ENCODE measurements at places on chromosomes 7 and 10.

DNA sequence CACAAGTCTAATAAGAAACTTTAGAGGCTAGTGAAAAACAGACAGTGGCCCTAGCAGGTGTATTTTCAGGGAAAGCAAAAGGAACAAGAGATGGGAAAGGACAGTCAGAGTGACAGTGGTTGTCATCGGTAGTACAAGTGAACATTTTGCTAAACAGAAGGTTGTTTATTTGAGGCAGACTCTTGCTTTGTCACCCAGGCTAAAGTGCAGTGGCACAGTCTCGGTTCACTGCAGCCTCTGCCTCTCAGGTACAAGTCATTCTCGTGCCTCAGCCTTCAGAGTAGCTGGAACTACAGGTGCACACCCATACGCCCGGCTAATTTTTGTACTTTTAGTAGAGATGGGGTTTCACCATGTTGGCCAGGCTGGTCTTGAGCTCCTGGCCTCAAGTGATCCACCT is 195.8 kb downstream of the RELN start:
- DNase-seq, result no peak

GRCh38 chr7:36639826-36640225 is 84.5 kb downstream of the AOAH start:
- no peak for DNase-seq

- no peak for DNase-seq
Observed at GRCh38 chr10:92891885-92892690, 43.8 kb downstream of the EXOC6 start.

GRCh38 chr10:35711615-35712411 is 69.7 kb upstream of the FZD8 start:
- peak; percentile 10 for DNase-seq

- DNase-seq, result no peak
Observed at GRCh38 chr7:13231216-13231615, 543.8 kb downstream of the ARL4A start.

DNA sequence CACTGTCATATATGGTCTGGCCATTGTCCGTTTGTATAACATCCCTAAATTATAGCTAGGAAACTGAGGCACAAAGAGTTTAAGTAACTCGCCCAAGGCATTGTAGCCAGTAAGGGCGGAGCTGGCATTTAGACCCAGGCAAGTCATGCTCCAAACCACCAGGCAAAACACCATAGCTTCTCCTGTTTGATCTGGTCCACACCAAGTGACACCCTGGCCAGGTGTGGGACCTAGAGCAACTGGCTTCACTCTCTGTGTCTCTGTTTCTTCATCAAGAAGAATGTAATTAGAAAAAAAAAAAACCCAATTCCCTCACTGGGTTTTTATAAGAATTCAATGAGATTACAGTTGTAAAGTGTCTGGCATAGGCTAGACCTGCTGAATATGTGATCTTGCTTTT is 85.2 kb upstream of the AOAH start:
- no peak for DNase-seq

GRCh38 chr7:130996205-130996832 is 262.3 kb upstream of the KLF14 start:
- no peak for DNase-seq

GRCh38 chr7:135180122-135180521 is 9.6 kb upstream of the CYREN start:
- DNase-seq, result no peak

DNA sequence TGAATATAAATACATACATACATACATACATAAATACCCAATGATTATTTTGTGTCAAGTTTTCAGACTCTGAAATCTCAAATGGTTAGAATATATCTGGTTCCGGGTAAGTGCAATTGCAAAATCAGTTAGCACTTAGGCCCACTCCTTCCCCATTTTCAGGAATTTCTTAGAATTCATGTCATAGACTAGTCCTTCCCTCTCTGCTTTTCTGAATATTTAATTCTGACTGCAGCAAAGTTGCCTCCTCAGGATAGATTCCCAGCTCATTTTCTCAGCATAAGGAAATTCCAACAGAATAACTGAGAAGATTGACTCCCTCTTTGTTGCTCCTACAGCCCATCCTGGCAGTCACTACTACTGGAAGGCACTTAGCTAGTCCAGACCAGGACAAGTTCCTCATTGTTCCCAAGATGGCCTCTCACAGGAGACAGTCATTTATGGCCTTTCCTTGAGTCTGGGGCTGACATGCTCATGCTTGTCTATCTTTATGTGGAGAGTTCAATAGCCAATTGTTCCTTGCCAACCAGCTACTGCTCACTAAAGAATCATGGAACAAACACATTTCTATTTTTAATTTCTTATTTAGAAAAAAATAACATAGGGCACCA is 142.9 kb upstream of the ITGB1 start:
- DNase-seq, result no peak

DNA sequence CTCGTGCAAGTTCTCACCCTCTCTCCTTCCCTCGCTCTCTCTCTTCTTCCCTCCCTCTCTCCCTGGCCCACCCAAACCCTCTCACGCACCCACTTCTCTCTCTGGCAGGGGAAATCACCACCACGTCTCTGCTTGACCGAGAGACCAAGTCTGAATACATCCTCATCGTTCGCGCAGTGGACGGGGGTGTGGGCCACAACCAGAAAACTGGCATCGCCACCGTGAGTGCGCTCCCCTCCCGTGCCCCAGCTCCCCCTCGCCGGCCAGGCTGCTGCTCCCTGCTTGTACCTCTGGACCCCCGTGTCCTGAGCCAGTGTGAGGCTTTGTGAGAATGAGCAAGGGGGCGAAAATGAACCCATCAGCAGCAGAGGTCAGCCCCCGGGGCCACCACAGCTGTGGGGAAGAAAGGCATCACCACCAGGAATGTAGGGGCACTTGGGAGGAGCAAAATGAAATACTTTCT is 25.5 kb downstream of the C10orf105 start:
- no peak for DNase-seq

- DNase-seq, result no peak
Observed at GRCh38 chr7:93690021-93690420, 115.5 kb upstream of the CALCR start.

GRCh38 chr10:11425296-11425610 is 186.2 kb downstream of the USP6NL start:
- no peak for DNase-seq

DNA sequence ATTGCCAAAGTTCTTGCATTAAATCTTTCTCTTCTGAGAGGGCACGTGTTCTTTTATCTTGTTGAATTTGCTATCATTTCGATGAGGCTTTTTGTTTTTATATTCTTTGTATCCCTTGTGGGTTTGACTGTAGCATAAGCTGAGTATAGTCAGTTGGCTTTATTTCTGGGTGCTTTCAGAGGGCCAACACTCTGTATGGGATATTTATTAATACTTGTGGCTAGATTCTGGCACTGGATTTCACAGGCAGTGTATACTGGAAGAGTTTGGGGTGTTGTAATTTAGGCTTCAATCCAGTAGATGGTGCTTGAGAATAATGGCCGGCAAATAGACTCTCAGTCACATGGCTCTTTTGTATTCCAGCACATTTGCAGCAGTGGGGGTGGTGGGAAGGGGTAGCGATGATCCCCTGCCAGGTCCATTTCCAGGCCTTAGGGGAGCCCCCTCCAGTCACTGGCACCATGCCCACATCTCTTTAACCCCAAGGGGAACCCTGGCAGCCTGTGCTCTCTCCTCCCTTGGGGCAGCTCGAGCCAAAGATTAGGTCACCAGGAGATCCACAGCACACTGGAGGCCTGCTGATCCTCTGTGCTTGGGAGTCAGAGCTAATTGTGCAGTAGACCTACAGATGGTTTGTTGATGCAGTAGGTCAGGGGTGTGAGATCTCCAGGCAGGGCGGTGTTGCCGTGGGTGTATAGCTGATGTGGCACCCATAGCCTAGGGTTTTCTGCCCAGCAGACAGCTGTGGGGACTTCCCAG is 81.8 kb downstream of the PTPN20 start:
- DNase-seq, result no peak

DNA sequence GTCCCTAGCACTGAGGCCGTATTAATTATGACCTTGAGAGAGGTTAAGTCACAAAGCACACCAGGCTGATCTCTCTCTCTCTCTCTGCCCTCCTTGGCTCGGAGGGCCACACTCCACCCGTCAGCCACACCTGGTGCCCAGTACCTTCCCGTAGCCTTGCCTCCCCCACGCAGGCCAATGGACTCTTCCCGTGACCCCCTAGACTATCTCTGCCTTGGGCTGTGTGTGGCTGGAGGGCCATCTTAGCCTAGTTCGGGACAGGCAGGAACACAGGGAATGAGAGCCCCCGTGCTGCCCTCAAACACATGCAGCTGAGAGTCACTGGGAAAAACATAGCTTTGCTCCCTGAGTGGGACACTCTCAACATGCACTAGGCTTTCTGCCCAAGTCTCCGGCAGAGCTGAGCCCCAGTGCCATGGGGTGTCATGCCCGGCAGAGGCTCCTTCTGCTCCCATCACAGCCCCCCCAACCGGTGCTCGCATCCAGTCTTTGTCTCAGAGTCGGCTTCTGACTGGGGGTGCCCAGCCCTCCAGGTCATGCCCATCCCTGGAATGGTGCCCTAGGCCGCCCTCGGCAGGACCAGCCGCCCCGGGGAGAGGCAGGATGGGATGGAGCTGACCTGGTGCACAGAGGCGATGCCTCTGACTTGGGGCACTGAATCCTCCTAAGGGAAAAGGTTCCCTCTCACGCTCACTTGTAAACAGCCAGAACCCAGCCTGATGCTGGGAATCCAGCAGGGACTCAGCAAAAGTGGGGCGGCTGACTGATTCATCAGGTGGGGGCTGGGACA is 63.0 kb downstream of the TCERG1L start:
- no peak for DNase-seq

DNA sequence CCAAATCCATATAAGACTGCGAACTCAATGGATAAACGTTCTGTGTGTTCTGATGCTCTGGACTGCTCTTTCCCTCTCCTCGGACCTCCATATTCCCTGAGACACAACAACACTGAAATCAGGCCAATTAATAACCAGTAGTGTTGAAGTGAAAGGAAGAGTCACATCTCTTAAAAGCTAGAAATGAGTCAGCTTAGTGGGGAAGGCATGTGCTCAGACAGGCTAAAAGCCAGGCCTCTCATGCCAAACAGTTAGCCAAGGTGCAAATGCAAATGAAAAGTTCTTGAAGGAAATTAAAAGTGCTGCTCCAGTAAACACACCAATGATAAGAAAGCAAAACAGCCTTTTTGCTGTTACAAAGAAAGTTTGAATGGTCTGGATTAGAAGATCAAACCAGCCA is 29.3 kb downstream of the TNS3 start:
- DNase-seq, result no peak

DNA sequence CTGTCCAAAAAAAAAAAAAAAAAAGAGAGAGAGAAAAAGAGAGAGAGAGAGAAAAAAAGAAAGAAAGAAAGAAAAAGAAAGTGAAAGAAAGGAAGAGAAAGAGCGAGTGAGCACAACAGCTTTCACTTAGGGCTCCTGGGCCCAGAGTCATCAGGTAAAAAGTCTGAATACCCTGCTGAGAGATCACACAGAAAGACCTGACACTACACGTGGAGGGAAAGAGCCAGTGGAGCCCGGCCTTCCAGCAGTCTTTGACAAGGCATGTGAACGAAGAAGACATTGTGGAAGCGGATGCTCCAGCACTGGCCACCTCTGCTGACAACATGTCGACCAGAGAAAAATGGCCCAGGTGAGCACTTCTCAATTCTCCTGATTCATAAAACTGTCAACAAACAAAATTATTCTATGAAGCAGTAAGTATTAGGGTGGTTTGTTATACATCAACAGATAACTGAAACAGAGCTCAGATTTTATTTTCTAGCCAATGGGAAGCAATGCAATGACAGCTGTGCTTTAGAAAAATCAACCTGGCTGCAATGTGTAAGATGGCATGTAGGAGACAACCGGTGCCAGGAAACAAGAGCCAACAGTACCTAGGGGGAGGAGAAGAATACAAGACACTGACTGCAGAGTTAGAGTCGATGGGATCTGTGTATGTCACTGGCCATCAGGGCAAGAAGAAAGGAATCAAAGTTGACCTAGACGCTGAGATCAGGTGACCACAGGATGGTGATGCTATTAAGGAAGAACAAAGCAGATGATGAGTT is 4.4 kb downstream of the RNF216 start:
- no peak for DNase-seq

- no peak for DNase-seq
Observed at GRCh38 chr7:143492043-143492471, 14.4 kb downstream of the TAS2R41 start.

DNA sequence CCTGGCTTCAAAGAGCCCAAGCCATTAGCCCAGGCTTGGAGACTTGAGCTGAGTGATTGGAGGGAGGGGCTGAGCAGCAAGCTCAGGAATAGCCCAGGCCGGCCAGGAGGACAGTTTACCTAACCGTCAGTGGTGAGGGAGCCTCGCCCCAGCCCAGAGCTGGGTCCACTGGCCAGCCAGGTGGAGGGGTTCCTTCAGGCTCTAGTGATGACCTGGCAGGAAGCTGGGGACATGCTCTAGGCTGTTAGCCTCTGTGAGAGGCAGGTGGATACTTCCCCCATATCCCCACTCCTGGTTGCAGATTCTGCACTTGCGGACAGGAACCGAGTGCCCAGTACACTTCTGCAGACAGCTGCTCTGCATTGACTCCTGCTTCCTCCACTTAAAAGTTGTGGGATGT is 61.2 kb upstream of the ANTXRL start:
- no peak for DNase-seq

DNA sequence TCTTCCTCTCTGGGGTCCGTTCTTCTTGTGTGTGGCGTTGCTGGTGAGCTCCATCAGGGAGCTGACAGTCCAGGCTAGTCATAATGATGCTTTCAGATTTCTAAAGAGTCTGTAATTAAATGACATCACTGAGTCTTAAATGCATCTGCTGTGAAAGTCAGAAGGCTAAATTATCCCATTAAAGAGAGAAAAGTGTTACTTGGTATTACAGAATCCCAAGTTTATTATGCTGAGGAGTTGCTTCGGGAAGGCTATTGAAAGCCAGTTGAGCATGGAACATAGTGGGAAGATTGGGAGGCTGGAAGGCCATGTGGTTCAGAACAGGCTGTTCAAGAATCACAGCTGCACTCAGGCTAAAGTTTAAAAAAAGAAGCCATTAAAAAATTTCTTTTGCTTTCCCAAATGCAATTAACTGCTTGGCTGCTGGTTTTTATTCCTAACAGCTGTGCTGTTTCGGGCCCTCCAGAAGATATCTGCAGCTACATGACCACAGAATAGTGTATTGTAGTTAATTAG is 342.6 kb upstream of the LRGUK start:
- DNase-seq, result no peak

GRCh38 chr10:93337309-93337721 is 144.8 kb downstream of the MYOF start:
- no peak for DNase-seq

GRCh38 chr10:48672596-48673265 is 11.9 kb upstream of the WDFY4 start:
- no peak for DNase-seq

GRCh38 chr10:88892222-88892967 is 12.3 kb downstream of the STAMBPL1 start:
- no peak for DNase-seq

- DNase-seq, result peak; percentile 15
Observed at GRCh38 chr10:114538181-114538906, 119.7 kb downstream of the ABLIM1 start.

GRCh38 chr10:58178811-58179210 is 88.9 kb downstream of the IPMK start:
- DNase-seq, result no peak

- no peak for DNase-seq
Observed at GRCh38 chr10:103824281-103824680, 31.1 kb downstream of the SH3PXD2A start.

- DNase-seq, result no peak
Observed at GRCh38 chr10:127157089-127157488, 39.3 kb downstream of the INSYN2A start.

All from NCI-H2107 (cell line).